Activated naive CD4-positive, alpha-beta T cell treated with anti-CD3 and anti-CD28 coated beads, Interleukin-2, amount 10 ng/mL, durations not matched to agents 7 days and 5 days (primary cell): ENCODE measurements at places on chromosomes 3 and 15.

DNA sequence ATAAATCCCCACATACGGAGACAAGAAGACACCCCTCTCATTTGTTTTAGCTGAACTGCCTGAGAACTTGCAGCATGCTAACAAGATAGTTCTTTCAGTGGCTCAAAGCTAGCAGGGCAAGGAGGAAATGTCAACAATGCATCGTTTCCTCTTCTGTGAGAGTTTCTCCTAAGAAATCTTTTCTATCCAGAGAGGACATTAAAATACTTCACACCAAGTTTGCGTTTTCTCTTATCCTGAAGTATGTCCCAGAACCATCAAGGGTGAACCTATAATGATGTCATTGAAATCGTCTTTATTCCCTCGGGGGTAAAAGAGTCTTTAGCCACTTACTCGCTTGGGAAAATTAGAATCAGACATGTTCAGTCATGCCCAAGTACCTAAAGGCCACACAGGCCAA, 541.7 kb upstream of the MDFIC2 start:
- no peak for DNase-seq

- DNase-seq: no peak
These were observed 162.1 kb downstream of the C3orf38 start for GRCh38 chr3:88311826-88312225.

DNA sequence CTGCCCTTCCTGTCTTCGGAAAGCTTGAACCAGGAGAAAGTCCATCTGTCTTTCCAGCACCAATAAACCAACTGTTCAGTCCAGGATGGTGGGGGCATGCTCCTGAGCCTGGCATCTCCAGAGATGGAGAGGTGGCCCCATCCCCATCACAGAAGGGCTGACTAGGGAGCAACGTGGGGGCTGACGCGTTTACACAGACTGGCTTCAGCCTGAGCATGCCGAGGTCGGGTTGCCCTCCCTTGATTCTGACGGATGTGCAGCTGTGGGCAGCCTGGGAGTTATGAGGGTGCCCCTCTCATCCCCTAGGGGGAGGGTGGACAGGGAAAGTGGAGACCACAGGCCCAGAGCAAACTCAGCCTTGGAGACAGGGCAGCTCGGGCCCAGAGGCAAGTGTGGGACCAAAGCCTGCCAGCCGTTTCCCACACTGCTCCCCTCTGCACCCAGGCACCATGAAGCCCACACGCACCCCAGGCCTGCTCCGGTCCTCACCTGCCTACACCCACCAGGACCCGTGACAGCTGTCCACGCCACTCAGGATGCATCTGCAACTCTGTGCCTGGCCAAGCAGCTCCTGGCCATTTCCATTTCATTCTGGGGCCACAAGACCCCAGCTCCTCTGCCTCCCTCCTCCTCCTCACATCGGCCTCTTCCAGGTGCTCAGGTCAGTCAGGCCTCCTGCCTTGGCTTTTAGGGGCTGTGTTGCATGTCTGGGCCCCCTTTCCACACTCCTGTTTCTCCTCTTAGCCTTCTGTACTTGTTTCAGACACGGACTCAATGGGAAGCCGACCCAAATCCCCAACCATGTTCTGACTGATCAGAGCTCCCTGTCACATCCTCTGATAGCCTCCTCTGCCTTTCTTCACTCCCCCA, 48.2 kb upstream of the SLC41A3 start:
- DNase-seq: no peak

DNA sequence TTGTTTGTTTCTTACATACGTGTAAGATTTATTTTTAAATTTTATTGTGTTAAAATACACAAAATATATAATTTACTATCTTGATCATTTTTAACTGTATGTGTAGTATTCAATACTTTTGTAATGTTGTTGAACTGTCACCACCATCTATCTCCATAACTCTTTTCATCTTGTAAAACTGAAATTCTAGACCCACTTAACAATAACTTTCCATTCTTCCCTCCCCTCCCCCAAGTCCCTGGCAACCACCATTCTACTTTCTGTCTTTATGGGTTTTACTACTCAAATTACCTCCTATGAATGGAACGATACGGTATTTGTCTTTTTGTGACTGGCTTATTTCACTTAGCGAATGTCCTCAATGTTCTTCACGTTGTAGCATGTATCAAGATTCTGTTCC, 262.1 kb upstream of the CHRM5 start:
- DNase-seq: no peak

GRCh38 chr15:95302206-95302605, 1028.3 kb upstream of the NR2F2 start:
- no peak for DNase-seq

GRCh38 chr3:16298891-16299290, 33.9 kb downstream of the OXNAD1 start:
- no peak for DNase-seq

DNA sequence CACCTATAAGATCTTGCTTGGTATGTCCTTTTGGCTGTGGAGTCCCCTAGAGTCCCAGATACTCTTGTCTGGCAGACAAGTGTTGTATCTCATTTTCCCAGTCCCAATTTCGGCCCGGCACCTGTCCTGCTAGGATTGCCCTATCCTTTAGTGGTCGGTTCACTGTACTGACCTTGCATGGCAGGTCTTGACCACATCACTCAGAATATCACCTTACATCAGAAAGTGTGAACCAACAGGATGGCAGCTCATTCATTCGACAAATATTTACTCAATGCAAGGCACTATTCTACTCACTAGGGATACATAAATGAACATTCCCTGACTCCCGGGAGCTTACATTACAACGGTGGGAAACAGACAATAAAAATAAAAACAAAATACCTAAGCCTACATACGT, 5.7 kb upstream of the CCDC80 start:
- DNase-seq: no peak

DNA sequence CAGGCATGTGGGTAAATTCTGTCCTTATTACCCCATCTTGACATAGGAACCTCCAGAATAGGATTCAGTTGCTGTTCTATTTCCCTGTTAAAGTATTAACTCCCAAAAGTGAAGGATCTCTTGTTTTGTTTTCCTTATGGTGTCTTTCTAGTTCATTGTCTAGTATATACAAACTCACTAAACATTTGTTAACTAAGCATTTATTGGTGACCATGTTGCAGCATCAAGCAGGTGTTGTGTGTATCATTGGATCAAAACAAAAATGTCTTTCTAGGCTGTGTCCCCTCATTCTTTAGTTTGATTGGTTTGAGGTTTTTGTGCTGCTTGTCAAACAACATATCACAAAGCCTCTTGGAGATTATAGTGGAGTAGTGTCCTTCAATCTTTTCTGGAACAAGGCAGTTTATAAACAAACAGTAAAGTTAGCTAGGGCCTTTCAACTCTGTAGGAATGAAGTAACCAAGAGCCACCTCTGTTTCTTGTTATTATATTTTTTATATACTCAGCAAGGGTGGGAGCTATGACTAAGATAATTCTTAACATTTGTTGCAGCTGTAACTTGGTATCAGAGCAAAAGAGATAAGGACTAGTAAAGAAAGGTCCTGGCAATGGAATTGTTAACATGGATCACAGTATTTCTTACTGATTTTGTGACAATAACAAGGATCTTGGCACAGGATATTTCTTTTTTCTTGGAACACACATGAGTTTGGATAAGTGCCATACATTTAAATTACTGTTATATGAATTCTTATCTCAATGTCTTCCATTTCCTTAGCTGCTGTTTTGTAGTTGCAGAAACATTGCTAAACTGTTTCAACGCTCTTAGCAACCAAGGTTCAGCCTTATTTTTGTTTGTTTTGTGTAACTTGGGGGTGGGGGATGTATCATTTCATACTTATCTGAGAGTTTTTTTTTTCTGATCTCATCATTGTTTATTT, 49.3 kb downstream of the TMOD3 start:
- no peak for DNase-seq

GRCh38 chr3:10280177-10280529, 12.6 kb downstream of the GHRL start:
- no peak for DNase-seq

DNA sequence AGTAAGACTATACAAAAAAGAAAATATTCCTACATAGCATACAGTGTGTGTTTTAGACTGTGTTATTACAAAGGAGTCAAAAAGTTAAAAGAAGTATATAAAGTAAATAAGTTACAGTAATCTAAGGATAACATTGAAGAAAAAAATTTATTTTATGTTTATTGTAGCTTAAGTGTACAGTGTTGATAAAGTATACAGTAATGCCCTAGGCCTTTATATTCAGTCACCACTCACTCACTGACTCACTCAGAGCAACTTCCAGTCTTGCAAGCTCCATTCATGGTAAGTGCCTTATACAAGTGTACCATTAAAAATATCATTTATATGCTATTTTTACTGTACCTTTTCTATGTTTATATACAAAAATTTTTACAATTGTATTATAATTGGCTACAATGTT, 220.1 kb downstream of the BCHE start:
- DNase-seq: no peak

DNA sequence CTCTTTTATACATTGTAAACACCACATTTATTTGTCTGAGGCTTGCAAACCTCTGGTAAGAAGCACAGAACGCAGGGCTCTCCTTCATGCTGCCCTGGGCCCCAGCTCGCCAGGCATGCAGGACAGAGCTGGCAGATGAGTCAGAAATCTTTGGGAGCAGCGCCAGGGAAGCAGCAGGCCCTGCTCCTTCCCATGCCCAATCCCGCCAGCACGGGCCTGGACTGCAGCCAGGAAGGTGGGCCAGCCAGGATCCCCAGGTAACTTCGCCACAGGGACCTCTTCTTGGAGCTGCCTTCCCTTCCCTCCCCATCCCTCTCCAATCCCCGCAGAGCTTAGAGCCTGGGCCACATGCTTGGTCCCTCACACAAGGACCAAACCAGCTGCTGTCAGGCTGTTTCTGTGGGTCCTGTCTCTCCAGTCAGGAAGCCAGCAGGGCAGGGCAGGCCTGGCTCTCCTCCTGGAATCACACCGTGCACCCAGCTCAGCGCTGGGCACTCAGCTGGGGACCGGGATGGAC, 8.8 kb downstream of the STOML1 start:
- DNase-seq: no peak

GRCh38 chr15:33735637-33736247, 232.6 kb upstream of the CHRM5 start:
- DNase-seq: peak; percentile 22

GRCh38 chr3:155889212-155889611, 18.8 kb downstream of the GMPS start:
- no peak for DNase-seq

DNA sequence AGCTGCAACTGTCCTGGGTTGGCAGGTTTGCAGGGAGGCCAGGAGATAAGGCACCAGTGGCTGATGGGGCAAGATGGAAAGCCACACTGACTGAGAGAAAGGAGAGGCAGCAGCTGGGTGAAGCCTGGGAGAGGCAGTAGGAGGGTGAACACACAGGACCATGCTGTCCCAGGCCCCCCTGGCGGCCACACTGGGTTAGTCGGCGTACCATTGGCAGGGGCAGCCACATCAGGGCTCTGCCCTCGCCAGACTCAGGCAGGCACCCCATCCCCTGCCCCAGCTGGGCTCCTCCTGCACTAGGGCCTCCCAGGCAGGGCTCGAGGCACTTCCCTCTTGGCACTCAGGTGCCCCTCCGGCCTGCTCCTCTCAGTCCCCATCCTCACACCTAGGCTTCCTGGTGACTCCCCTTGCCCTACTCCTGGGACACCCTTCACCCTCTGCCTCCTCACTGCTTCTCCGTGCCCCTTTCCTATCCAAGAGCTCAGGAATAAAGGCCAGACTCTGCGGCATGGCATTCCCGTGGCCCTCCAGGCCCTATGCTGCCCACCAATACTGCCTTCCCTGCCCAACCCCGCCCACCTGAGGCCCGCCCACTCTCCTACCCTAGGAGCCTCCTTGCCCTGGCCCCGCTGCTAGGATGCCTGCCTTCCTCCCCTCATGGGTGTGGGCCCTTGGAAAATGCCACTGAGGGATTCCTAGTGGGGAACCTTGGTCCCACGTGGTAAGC, 28.7 kb upstream of the DUSP7 start:
- no peak for DNase-seq

DNA sequence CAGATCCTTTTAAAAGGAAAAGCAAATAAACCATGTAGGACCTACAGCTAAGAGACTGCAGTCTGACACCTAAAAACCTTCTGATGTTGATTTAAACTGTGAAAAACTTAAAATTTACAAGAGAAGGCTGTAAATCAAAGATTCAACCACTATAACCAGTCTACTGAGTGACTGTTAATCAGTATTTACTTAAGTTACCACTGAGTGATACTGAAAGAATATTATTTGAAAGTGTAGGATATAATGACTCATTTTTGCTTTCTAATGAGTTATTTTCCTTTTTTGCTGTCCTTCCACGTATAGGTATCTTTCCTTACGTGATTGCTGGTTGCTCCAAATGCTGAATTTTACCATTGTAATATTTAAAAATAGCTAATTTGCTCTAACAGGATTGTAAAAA, 44.6 kb downstream of the RFX7 start:
- no peak for DNase-seq

GRCh38 chr3:100425316-100425715, 24.0 kb downstream of the LNP1 start:
- no peak for DNase-seq

GRCh38 chr15:44542596-44542995, 5.6 kb downstream of the EIF3J start:
- DNase-seq: no peak

DNA sequence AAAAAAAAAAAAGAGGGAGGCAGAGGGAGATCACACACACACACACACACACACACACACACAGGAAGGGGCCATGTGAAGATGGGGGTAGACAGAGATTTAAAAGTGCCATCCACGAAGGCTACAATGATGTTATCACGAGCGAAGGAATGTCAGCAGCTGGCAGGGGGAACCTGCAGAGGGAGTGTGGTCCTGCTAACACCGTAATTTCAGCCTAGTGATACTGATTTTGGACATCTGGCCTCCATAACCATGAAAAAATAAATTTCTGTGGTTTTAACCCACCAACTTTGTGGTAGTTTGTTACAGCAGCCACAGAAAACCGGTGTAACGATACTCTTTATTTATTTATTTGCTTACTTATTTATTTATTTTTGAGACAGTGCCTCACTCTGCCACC, 76.0 kb downstream of the TMCO5A start:
- no peak for DNase-seq

DNA sequence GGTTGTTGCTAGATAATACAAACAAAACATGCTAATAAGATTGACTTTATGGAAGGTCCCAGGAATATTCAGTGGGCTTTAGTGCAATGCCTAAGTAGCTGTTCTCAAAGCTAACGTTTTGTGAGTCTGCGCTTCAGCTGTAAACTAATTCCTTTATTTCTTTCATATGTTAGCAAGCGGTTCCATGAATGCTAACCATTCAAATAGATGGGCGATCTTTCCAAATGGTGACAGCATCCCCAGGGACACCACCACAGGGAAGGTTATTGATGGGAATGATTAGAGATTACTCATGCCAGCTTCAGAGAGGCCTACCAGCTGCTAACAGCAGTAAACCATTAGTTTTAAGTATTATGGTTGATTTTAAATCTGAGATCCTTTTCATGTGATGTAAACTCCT, 405.7 kb upstream of the MCTP2 start:
- DNase-seq: no peak

- no peak for DNase-seq
These were observed 31.1 kb downstream of the DGKG start for GRCh38 chr3:186330772-186331460.
